GM04504 (cell line): ENCODE measurements at places on chromosomes 1 and 21.

- DNase-seq = no peak
Observed at GRCh38 chr21:44759628-44760285, 41.9 kb downstream of the UBE2G2 start.

DNA sequence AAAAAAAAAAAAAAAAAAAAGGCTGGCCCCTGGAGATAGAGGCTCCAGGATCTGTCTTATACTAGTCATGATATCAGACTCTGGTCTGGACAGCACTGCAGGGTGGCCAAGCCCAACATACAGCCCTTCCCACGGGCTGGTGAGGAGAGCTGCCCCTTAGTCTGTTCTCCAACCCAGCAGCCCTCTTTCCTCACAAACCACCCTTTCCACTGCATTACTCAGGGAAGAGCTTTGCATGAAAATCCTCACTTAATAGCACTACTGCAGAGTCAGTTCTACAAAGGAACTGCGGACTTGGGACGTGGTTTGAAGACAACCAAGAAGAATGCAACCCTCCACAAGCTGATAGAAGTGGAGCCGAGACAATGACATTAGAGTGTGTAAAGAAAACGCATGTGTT lies 5.7 kb downstream of the BCAR3 start:
- no peak for DNase-seq

- DNase-seq = no peak
Observed at GRCh38 chr21:15875286-15875685, 145.5 kb downstream of the USP25 start.

DNA sequence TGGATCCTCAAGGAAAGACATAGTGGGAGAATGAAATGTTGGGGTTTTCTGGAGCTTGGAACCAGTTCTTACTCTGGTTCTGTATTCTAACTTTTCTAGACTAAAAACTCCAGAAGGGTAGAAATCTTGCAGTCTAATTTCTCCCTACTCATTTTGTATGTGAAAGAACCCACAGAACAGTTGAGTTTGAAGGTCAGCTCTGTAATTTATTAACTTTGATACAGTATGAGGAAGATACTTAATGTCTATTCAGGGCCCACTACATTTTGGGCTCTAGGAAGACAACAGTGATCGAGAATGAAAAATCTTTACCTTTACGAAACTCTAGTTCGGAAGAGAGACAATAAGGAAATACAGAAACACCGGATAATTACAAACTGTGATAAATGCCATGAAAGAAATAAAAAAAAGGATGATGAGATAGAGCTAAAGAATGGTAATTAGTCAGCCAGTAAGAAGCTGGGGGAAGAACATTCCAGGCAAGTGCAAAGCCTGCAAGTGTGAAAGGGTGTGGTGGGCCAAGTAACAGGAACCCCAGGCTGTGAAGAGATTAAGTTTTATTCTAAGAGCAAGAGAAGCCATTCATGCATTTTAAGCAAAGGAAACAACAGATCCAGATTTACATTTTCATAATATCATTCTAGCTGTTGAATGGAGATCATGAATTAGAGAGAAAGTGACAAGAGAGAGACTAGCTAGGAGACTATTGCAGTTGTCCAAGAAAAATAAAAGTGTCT lies 159.9 kb upstream of the HMCN1 start:
- DNase-seq = no peak

GRCh38 chr1:155195201-155196102 lies 12.2 kb downstream of the THBS3 start:
- DNase-seq = no peak

- no peak for DNase-seq
Observed at GRCh38 chr1:53348486-53349368, 20.9 kb upstream of the LRP8 start.

- no peak for DNase-seq
Observed at GRCh38 chr1:35488336-35488735, 68.9 kb downstream of the KIAA0319L start.
